GM10248 (cell line): ENCODE measurements at places on chromosomes 13 and 19.

DNA sequence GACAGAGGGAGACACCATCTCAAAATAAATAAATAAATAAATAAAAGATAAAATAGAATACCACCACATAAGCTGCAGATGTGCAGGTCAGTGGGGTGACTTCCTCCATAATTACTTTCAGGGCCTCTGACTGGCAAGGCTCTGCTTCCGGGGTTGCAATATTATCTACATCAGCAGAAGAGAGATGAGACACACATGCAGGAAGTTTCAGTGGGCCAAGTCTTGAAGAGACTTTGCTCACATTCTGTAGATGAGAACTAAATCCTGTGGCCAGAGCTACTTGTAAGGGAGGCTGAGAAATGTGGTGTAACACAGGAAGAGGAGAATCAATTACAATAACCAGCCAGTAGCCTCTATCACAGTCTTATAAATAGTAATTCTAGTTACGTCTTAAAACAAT lies 89.9 kb upstream of the MAB21L1 start:
- peak; percentile 10 for DNase-seq

DNA sequence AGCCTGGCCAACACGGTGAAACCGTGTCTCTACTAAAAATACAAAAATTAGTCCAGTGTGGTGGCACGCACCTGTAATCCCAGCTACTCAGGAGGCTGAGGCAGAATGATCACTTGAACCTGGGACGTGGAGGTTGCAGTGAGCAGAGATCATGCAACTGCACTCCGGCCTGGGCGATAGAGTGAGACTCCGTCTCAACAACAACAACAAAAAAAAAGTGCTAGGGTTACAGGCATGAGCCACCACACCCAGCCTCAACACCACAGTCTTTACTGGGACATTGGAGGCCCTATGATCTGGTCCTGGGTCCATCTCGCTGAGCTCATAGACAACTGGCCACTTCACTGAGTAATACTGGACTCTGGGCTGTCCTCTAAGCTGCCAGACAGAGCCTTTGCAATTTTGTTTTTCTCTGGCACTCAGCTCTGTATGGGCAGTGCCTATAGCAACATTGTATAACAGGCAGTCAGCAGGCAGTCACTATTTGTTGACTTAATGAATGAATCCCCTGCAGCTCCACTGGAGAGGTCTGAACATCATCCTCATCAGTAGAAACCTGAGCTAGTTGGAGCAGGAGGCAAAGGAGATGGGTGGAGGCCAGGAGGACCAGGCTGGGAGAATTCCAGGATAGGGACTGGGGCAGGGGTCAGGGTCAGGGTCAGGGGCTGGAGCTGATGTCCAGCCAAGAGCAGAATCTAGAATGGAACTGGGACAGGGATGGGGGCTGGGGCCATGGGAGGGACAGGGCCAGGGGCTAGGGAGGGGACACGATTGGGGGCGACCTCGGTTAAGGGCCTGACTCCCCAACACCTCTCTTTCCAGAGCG lies 8.1 kb downstream of the BLOC1S3 start:
- no peak for DNase-seq

DNA sequence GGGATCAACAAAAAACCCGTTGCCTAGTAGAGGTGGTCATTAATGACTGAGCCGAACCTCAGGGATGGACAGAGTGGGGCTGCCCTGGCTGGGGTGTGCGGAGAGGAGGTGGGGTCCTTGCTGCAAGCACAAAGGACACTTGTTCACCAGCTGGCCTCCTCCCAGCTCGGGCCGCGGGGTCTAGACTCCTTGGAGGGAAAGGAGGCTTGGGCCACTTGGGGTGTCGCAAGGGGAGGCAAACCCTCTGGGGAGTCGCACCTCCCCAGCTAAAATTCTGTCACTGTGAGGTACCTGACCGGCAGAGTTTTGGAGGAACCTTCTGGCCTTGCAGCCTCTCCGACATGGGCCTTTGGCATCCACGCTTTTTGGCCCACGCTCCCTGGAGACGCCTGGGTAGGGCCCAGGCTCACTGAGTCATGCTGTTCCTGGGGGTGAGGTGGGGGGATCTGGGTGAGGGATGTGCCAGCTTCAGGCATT lies 8.2 kb downstream of the KLHL26 start:
- DNase-seq: no peak

DNA sequence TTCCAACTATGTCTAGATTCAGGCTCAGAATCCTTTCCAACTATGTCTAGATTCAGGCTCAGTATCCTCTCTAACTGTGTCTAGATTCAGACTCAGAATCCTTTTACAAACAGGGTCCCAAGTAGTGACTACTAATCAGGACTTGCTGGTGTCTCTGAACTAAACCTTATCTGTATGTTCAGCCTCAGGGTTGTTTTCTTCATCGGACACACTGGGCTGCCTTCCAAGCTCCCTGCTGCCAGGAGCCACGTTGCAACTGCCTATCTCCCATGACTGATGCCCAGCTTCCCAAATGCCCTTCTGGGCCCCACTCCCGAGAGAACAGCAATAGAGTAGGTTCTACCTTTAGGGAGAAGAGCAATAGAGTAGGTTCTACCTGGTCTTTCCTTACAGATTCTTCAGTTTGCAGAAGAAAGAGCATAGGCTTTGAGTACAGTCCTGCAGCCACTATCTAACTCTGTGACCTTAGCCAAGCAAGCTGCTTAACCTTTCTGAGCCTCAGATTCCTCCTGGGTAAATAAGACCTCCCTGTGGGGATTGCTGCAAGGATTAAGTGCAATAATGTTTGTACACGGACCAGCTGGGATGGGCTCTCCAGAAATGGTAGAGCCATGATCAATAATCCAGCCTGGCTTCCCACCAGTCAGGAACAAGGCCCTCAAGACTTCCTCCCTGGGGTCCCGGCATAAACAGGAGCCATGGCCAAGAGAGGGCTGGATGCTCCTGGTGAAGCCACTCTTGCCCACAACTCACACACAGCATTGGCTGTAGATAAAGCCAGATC lies 61.5 kb downstream of the ZIC5 start:
- no peak for DNase-seq

- no peak for DNase-seq
Measured at GRCh38 chr19:2661615-2662014, 40.9 kb downstream of the GNG7 start.

DNA sequence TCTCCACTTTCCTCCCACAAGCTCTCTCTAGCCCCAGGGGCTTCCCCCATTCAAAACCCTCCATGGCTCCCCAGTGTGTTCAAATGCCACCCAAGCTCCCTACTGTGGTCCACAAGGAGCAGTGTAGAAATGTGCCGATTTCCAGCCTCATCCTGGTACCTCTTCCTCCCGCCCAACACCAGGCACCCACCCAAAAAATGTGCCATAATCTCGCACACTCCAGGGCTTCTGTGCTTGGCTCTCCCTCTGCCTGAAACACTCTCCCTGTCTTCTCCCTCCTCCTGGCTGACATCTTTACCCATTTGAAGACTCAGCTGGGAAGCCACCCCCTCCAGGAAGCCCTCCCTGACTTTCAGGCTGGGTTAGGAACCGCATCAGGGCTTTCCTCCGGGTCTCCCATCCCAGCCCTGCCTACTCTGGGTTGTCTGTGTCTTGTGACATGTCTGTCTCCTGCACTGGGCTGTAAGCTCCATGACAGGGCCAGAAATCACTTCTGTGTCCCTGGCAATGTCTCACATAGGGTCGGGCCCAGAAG lies 16.6 kb upstream of the MEIS3 start:
- DNase-seq: no peak

DNA sequence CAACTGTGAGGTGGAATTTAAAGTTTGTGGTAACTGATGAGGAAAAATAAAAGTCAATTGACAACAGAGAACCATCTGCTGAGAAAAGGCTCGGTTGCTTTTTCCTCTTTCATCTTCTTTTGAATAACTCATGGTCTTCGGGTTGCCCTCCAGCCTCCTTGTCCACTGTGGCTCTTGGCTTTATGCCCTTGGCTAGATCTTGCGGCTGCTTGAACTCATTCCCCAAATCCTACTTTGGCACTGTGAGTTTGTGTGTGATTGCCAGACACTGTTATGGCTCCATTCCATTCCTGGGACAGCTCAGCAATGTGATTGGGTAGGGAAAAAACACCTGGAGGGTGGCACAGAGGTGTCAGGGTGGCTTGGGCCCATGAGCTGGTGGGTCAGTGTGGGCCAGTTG lies 387.4 kb downstream of the DLEU7 start:
- DNase-seq: no peak

DNA sequence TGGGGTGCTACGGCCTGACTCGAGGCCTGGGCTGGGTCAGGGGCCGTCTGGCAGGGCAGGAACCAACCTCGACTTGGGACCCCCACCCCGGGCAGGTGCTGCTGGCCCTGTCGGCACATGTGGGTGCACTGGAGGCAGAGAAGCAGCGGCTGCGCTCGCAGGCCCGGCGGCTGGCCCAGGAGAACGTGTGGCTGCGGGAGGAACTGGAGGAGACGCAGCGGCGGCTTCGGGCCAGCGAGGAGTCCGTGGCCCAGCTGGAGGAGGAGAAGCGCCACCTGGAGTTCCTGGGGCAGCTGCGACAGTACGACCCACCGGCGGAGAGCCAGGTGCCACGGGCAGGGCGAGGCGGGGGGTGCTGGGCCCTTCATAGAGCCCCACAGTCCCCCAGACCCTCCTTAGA lies 5.9 kb downstream of the KLC3 start:
- no peak for DNase-seq

DNA sequence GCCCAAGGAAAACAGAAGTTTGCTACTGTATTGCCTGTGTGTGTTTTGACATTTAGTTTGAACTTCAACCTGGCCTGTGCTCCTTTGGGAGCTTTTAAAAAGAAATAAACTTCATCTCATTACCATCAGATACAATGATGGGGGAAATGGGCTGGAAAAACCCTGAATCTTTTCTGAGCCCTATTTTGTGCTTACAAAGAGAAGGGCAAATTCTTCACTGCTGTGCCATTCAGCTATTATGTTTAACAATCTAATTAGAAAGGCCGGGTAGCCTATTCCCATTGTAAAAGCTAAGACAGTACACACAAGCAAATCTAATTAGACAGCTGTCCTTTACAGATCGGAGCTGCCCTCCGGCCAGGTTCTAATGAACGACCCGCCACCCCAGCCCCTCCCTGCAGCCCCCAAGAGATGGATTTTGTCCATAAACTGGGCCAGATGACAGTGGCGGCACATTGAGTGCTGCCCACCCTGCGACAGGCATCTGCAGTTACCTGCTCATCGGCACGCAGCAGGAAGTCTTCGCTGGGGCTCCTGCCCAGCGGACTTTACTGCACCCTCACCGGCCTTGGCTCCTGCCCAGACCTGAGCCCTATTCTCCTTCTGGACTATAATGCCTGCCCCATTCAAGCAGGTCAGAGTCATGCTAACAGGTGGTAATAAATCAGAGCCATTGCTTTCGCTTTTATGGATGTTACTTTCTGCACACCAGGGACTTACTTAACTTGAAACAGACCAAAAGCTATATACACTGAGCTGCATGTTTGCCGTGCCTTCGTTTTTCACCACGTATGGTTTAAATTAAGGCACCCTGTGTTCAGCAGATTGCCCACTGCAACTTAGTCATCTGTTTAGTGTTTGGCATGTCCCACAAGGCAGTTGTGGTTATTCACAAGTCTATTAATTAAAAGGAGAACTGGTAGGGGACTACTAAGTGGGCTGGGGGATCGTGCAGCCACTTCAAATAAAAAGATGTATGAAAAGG lies 549.6 kb downstream of the FGF9 start:
- DNase-seq: no peak
